ENCODE measurements at places on chromosomes 1 and 21.

GRCh38 chr1:201336711-201337450 is 40.6 kb downstream of the TNNT2 start:
- DNase-seq = no peak

GRCh38 chr1:222627232-222627631 is 9.3 kb downstream of the MIA3 start:
- no peak for DNase-seq

- DNase-seq = no peak
Observed at GRCh38 chr1:6471086-6471969, 5.4 kb upstream of the TNFRSF25 start.

GRCh38 chr1:86779308-86780191 is 75.2 kb downstream of the SH3GLB1 start:
- no peak for DNase-seq

DNA sequence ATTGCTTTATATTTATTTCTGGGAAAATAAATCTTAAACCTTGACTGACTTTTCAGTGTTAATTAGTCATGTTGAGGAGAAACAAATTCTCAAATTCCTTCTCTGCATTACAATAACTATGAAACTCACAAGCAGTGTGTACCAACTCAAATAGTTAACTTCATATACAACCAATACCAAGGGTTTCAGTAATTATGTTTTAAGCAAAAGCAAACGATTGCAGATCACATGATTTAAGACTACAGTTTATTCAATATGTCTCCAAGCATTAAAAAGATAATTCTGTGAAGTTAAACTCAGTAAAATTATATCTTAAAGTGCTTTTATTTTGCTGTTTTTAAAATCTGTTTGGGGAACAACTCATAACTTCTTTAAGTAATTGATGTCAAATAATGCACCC is 28.6 kb downstream of the PCSK9 start:
- DNase-seq = no peak

GRCh38 chr1:110383251-110383990 is 7.4 kb downstream of the SLC16A4 start:
- no peak for DNase-seq

GRCh38 chr1:152861374-152861773 is 1.6 kb downstream of the LCE7A start:
- DNase-seq = no peak

DNA sequence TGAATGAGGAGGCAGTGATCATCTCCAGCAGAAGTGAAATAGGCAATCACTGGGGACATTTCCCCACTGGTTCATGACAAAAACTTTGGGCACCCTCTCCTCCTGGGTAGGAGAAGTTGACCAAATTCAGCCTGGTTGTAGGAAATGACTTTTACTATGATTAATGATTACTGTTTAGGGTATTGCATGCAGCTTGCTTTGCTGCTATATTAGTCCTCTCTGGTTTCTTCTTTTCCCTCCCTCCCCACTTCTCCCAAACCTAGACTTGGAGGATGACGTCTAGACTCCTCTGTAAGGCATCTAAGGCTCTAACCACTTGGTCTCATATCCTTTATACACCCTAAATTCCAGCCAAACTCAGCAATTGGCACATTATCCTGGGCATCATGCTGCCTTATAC is 3.4 kb upstream of the RGS16 start:
- no peak for DNase-seq

- DNase-seq = no peak
Observed at GRCh38 chr1:21064057-21064456, 112.6 kb downstream of the EIF4G3 start.

Data from AG04450 (cell line).